ENCODE measurements at places on chromosomes 2 and 18.

DNA sequence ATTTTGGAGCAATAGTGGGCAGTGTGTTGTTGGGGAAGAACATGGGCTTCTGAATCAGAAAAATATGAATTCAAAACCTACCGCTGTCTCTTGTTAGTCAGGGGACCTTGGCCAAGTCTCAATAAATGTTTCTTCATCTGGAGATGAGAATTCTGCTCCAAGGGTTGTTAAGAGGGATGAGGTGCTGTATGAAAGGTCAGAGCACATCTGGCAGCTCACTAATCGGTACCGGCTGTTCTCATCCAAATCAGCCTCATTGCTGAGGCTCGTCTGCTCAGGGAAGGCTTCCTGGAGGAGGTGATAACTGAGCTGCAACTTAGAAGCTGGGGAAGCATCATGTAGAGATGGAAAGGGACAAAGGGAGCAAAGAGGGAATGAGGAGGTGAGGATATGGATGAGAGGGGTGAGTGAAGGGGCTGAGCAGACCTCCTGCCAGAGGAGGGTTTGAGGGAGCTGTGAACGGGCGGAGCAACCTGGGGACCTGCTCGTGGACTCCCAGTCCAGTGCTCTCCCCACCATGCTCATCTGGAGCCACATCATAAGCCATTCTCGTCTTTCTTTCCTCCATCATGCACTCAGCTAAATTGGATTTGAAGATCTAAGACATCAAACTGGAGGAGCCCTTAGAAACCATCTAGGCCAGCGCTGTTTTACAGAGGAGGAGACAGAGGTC is 47.4 kb downstream of the GREB1 start:
- DNase-seq, result no peak

- no peak for DNase-seq
These were observed 22.8 kb downstream of the CCNYL1 start for GRCh38 chr2:207734264-207734635.

DNA sequence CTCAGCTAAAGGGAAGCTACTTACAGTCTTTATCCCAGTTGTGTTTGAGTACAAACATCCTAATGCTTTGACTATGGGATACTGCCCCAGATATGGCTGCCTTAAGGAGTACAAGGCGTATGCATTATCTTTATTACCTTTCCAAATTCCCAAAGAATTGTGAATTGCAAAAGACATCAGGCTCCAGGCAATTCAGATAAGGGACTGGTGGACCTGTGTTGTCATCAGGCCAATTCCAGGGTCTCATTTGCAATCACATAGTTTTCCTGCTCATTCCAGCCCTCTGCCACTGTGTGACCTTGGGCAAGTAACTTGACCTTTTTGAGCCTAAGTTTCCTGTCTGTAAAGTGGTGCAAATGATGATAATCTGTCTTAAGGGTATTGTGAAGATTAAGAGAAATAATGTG is 137.5 kb downstream of the FMNL2 start:
- DNase-seq, result peak; percentile 95

DNA sequence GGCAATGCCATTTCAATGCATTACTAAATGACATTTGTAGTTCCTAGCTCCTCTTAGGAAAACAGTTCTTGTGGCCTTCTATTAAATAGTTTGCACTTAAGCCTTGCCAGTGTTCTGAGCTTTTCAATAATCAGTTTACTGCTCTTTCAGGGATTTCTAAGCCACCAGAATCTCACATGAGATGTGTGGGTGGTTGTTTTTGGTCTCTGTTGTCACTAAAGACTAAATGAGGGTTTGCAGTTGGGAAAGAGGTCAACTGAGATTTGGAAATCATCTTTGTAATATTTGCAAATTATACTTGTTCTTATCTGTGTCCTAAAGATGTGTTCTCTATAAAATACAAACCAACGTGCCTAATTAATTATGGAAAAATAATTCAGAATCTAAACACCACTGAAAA is 45.3 kb downstream of the HADHB start:
- no peak for DNase-seq

- DNase-seq, result no peak
These were observed 495 bp downstream of the TMEM169 start for GRCh38 chr2:216082117-216082711.

DNA sequence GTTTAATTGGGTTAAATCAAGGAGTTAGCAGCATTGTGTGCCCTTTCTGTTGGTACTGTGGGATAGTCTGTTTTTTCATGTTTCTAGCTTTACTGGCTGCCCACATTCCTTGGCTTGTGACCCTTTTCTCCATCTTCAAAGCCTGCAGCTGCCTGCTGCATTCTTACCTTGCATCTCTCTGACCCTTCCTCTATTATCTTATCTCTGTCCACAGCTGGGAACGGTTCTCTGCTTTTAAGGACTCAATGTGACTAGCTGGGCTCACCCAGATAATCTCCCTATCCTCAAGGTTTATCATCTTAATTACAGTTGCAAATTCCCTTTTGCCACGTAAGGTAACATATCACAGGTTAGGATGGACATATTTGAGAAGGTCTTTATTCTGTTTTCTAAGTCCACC is 199.7 kb downstream of the KCNS3 start:
- no peak for DNase-seq

GRCh38 chr2:85649201-85650190 is 18.5 kb downstream of the SFTPB start:
- no peak for DNase-seq

Measured in trophoblast cell (in vitro differentiated cells and primary cell).